Glomerular endothelial cell (primary cell): ENCODE measurements at places on chromosomes 7 and 10. TPM values are rescaled to one million over a fixed set of nuclear protein-coding genes. Genes with fewer than 3 reads are reported as not detected.

OR9A2 gene
- 0.18 TPM in 1 of 2 replicates, not detected in the other for total RNA-seq

ZNF804B gene
- not detected in 2 replicates for total RNA-seq

TACC2 gene
- total RNA-seq, result 39.3 and 39.6 TPM in 2 replicates

HOXA2 gene
- total RNA-seq, result 0.24 and 0.82 TPM in 2 replicates

RPEL1 gene
- 0.10 TPM in 1 of 2 replicates, not detected in the other for total RNA-seq

NKX6-2 gene
- 0.05 TPM in 1 of 2 replicates, not detected in the other for total RNA-seq

ANLN gene
- total RNA-seq, result 29.7 and 43.2 TPM in 2 replicates

SPDYE5 gene
- not detected in 2 replicates for total RNA-seq

SPDYE9 gene
- total RNA-seq, result not detected in 2 replicates

CUZD1 gene
- total RNA-seq, result 0.35 and 1.4 TPM in 2 replicates

NME8 gene
- not detected in 2 replicates for total RNA-seq

WEE2 gene
- not detected in 2 replicates for total RNA-seq

WDR86 gene
- total RNA-seq, result 1.5 and 4.3 TPM in 2 replicates

FOXK1 gene
- 50.8 and 56.3 TPM in 2 replicates for total RNA-seq

TUBAL3 gene
- 0.12 TPM in 1 of 2 replicates, not detected in the other for total RNA-seq

ZPBP gene
- not detected in 2 replicates for total RNA-seq

ATOH7 gene
- total RNA-seq, result not detected in 2 replicates

WASHC2A gene
- total RNA-seq, result 49.3 and 51.0 TPM in 2 replicates

PNLIPRP2 gene
- not detected in 2 replicates for total RNA-seq

RELN gene
- total RNA-seq, result 6.2 and 8.1 TPM in 2 replicates

NUB1 gene
- total RNA-seq, result 39.6 and 42.1 TPM in 2 replicates

GTPBP10 gene
- 8.6 and 9.0 TPM in 2 replicates for total RNA-seq

AGK gene
- 23.2 and 27.2 TPM in 2 replicates for total RNA-seq

SRGN gene
- 380 and 694 TPM in 2 replicates for total RNA-seq

ASIC3 gene
- total RNA-seq, result 0.15 and 1.6 TPM in 2 replicates
